Mesothelial cell of epicardium (in vitro differentiated cells): ENCODE measurements at places on chromosomes 2 and 18.

- no peak overlapping the region for H3K27ac ChIP-seq
- no peak for DNase-seq
- peaks cover 9% of the 10 kb centered on the region for H3K4me1 ChIP-seq
- H3K4me3 ChIP-seq = no peak overlapping the region
- H3K27me3 ChIP-seq = no peaks in the 10 kb centered on the region
These were observed 251.3 kb downstream of the ANAPC1 start for GRCh38 chr2:111632661-111633060.

- peaks cover 32% of the 10 kb centered on the region for H3K4me1 ChIP-seq
- H3K27me3 ChIP-seq = no peaks in the 10 kb centered on the region
- no peak overlapping the region for H3K4me3 ChIP-seq
These were observed 158.3 kb downstream of the GULP1 start for GRCh38 chr2:188449971-188450370.

- no peak overlapping the region for H3K27ac ChIP-seq
- no peak overlapping the region for H3K4me3 ChIP-seq
These were observed 94.6 kb downstream of the LCLAT1 start for GRCh38 chr2:30541680-30542079.

GRCh38 chr18:12839526-12840196 lies 44.4 kb downstream of the PTPN2 start:
- H3K4me1 ChIP-seq = peaks cover 29% of the 10 kb centered on the region
- H3K4me3 ChIP-seq = no peak overlapping the region
- H3K36me3 ChIP-seq = peaks cover 5% of the 10 kb centered on the region
- no peak for DNase-seq

- H3K4me3 ChIP-seq = no peak overlapping the region
- H3K4me1 ChIP-seq = peaks cover 24% of the 10 kb centered on the region
- H3K27me3 ChIP-seq = peaks cover 5% of the 10 kb centered on the region
- no peak overlapping the region for H3K27ac ChIP-seq
- no peak for DNase-seq
- no peaks in the 10 kb centered on the region for H3K36me3 ChIP-seq
These were observed 35.2 kb downstream of the MOGAT1 start for GRCh38 chr2:222706616-222707015.

- H3K4me1 ChIP-seq = peaks cover 39% of the 10 kb centered on the region
- no peaks in the 10 kb centered on the region for H3K27me3 ChIP-seq
- H3K4me3 ChIP-seq = peak overlapping the region; percentile 35
- no peak for DNase-seq
- H3K36me3 ChIP-seq = no peaks in the 10 kb centered on the region
These were observed 1.6 kb upstream of the LPIN1 start for GRCh38 chr2:11744631-11745394.

- H3K4me3 ChIP-seq = no peak overlapping the region
- no peak for DNase-seq
- H3K36me3 ChIP-seq = no peaks in the 10 kb centered on the region
- H3K27ac ChIP-seq = no peak overlapping the region
These were observed 139.6 kb upstream of the PELI1 start for GRCh38 chr2:64283641-64284361.
